ENCODE measurements at places on chromosomes 4 and X.

- no peak for DNase-seq
Measured at GRCh38 chrX:68808686-68809357, 20.0 kb upstream of the EFNB1 start.

DNA sequence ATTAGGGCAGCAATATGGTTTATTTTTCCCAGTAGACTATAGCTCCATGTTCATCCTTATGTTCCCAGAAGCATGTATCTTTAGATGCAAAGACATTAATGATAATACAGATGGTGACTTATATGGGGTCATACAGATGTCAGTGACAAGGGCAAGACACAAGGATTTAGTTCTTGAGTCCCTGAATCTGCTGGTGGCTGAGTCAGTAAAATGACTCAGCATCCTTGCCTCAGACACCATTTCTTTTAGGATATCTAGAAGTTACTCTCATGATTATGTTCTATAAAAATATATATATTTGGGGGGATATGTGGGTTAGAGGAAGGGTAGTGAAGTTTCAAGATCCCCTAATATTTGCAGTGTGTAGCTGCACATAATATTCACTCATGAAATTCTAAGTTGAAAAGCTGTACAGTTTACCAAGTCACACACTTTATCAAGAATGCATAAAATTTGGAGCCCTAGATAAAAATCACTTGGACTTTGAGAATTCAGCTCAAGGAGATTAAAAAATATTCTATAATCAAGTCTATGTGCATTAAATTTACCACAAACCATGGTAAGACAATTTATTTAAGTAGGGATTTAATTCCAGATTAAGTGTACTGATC lies 101.9 kb downstream of the LNX1 start:
- DNase-seq, result no peak

- DNase-seq, result no peak
Measured at GRCh38 chrX:7133050-7133440, 14.5 kb upstream of the STS start.

GRCh38 chr4:106034751-106035150 lies 139.5 kb downstream of the NPNT start:
- no peak for DNase-seq

- DNase-seq, result no peak
Measured at GRCh38 chr4:89369581-89369980, 62.0 kb upstream of the GPRIN3 start.
